ENCODE measurements at places on chromosomes 6 and 20. TPM values are rescaled to one million over a fixed set of nuclear protein-coding genes. Genes with fewer than 3 reads are reported as not detected.

DNA sequence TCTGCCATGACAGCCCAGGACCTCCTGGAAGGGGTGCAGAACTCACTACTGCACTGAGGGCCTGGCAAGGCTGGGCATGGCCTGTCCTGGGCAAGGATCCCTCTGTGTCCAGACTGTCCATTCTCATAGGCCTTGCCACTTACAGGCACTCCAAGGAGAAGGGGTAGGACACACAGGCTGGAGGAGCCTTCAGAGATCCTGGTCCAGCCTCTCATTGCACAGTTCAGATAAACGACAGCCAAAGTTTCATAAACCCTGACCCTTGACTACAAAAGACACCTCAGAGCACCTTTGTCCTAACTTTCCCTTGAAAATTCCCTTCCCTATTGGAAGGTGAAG is 19.6 kb downstream of the TGM3 start:
- no peak for DNase-seq

GRCh38 chr6:140276719-140277118 is 902.3 kb upstream of the CITED2 start:
- DNase-seq, result no peak

- no peak for DNase-seq
These were observed 3.2 kb downstream of the RAB44 start for GRCh38 chr6:36700831-36701230.

- DNase-seq, result no peak
These were observed 92.9 kb downstream of the SPTLC3 start for GRCh38 chr20:13101706-13102105.

CST1 gene
- not detected for polyA plus RNA-seq

- DNase-seq, result no peak
These were observed 120.0 kb upstream of the RREB1 start for GRCh38 chr6:6987749-6988148.

GRCh38 chr6:107735906-107736635 is 88.0 kb downstream of the SCML4 start:
- DNase-seq, result no peak

LINC00237 gene
- not detected for polyA plus RNA-seq

CRYBG1 gene
- polyA plus RNA-seq, result 22.1 TPM

- DNase-seq, result no peak
These were observed 250.6 kb downstream of the FARS2 start for GRCh38 chr6:5511954-5512353.

GRCh38 chr6:31359581-31359980 is 2.6 kb upstream of the HLA-B start:
- DNase-seq, result no peak

DNA sequence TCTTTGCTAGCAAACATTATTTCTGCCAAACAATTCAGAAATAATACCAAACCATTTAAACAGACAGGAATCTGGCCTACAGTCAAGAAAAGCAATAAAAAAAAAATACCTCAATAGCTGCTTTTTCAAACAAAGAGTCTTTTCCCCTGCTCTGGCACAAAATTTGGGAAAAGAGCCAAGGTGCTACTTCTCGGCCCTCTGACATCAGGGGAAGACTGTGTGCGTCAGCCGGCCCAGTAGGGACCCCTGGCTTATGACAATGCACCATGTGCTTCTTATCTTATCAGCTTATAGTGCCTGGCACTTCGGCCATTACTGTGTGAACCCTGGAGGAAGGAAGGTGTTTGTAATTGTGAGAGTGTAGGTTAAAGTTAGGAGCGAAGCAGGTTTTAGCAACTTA is 89.4 kb downstream of the PDE10A start:
- DNase-seq, result peak; percentile 26

GRCh38 chr6:48188158-48188557 is 77.2 kb upstream of the PTCHD4 start:
- DNase-seq, result no peak

DNA sequence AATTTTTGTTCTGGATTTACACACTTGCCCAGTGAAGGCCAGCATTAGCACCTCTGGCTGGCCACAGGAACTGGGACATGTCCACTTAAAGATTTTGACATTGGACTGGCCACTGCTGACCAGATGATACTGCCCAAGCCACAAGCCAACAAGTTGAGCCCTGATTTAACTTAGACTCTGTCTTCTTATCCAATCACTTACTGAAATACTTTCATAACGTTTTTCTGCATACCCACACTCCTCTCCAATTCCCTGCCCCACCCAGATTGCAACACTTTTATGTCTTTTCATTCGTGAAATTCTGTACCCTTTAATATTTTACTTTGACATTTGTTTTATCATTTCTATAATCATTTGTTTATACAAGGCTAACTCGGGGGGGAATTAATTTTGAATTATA is 170.3 kb upstream of the TAB2 start:
- DNase-seq, result no peak
